ENCODE measurements at places on chromosomes 3 and 15.

GRCh38 chr3:61938878-61939549, 377.6 kb downstream of the PTPRG start:
- no peak for DNase-seq

- DNase-seq, result no peak
These were observed at the start of gene FAM131A for GRCh38 chr3:184337399-184337714. TSS of gene FAM131A (plus strand) at chr3:184337600. CDS start at chr3:184337631, 31 bp downstream.

DNA sequence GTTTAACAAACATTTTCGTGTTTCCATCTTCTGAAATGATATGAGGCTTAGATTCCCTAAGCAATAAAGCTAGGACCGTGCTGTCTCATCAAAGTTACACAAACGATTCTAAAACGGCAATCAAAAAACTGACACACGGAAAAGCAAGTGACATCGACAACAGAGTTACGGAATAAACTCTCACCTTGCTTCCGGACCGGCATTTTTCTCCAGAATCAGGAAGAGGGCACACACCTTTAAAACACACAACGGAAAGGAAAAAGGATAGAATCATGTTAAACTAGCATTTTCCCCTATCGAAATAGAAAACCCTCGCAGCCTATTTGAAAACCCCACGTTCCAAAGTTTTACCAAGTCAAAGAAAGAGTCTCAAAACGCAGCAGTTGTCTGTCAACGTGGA, 1.4 kb downstream of the DLG1 start:
- no peak for DNase-seq

GRCh38 chr3:105367063-105367405, 325 bp downstream of the ALCAM start:
- peak; percentile 48 for DNase-seq

GRCh38 chr3:21062831-21063294, 688.1 kb downstream of the ZNF385D start:
- DNase-seq, result no peak

GRCh38 chr3:169137943-169138342, 525.6 kb downstream of the MECOM start:
- DNase-seq, result no peak

GRCh38 chr3:50415061-50415460, 55.7 kb upstream of the TMEM115 start:
- DNase-seq, result no peak

- no peak for DNase-seq
These were observed 70.4 kb downstream of the KLF13 start for GRCh38 chr15:31396881-31397560.

DNA sequence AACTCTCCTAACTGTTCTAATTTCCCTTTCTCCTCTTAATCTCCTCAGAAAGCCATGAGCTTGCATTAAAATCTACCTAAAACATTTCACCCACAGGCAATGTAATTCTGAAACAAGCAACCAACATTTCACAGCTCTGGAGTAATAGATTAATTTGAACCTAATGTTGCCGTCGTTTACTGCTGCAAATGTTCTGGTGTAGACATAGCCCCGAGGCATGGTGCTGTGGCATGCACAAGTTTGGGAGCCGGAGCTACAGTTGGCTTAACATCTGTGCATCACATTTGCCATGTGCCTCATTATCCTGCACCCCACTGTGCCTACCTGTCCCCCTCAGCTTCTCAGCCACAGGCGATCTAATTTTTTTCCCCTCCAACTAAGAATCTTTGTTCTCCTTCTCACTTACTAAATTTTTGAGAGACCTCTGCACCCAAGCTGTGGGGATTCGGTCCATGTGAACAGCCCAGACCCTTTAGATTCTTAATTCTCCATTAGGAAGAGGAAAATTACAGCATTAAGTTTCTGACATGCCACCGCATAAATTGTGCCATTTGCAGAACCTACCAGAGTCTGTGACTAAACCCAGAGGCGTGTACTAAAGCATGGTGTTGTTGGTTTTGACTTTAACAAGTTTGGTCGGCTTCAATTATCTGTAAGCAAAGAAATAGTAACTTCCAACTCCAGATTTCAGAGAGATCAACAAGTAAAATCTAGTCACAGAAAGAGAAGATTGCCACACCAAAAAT, 419.2 kb downstream of the MECOM start:
- no peak for DNase-seq

DNA sequence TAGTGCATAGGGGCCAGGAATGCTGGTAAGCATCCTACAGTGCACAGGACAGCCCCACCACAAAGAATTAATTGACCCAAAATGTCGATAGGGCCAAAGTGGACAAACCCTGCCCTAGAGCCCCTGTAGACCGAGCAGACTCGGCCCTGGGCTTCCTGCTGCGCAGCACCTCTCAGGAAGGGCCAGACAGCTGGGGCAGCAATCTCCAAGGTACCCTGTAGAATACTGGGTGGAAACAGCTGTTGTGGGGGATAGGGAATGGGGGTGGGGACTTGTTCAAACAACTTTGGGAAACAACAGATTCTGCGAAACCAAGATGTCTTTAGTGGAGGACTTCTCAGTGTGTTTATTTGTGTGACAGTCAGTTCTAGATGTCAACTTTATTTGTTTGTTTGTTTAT, 67.1 kb downstream of the MRPL46 start:
- no peak for DNase-seq

DNA sequence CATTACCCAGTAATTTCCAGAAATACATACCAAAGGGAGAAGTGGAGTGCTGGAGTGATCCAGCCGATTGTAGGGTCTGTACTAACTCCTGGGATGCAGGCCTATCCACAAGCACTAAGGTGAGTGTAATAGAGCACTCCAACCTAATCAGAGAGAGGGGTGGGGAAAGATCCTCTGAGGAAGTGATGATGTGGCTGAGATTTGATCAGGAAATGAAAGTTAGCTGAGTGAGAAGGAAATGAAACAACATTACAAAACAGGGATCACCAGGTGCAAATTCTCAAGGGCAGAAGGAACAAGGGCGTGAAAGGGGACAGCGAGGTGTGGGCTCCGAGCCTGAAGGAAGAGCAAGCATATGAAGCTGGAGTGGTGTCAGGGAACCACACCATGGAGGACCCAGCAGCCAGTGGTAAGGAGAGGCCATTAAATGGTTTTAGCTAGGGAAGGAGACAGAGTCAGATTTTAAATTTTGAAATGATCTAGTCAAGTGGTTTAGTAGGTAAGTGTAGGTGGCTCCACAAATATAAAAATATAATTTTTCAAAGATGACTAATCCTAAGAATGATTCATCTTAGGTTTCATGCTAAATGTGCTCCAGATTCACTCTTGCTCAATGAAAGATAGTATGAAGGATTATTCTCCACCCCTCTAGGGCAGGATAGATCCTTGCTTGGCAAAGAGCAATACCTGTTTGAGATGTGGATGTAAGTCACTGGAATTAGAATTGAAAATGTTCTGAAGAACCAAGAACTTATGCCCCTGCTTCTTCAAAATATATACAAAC, 348.7 kb downstream of the TBL1XR1 start:
- no peak for DNase-seq

GRCh38 chr3:156304406-156304805, 184.0 kb downstream of the KCNAB1 start:
- DNase-seq, result no peak

- no peak for DNase-seq
These were observed 130.9 kb upstream of the ALCAM start for GRCh38 chr3:105235785-105236184.

- no peak for DNase-seq
These were observed 65.8 kb downstream of the DTWD1 start for GRCh38 chr15:49686599-49686998.

GRCh38 chr3:49602877-49603411, 48.7 kb downstream of the BSN start:
- peak; percentile 72 for DNase-seq

- no peak for DNase-seq
These were observed 51.7 kb downstream of the GRIP2 start for GRCh38 chr3:14488286-14489041.

DNA sequence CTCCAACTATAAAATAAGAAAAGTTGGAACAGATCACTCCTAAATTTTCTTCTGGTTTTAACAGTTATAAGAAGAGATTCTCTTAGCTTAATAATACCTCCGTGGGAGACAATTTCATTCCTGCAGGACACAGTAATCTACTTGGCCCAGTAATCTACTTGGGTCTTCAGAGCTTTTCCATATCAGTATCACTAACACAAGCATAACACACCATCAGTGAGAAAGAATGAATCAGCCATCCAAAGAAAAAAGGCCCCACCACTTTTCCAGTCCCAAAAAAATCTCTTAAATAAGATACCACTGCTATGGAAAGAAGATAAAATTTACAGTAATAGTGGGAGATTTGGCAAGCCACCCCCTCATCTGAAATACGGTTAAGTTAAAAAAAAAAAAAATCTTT, 20.2 kb downstream of the SIN3A start:
- DNase-seq, result no peak

- DNase-seq, result no peak
These were observed 907 bp upstream of the HERC1 start for GRCh38 chr15:63834500-63835210.

DNA sequence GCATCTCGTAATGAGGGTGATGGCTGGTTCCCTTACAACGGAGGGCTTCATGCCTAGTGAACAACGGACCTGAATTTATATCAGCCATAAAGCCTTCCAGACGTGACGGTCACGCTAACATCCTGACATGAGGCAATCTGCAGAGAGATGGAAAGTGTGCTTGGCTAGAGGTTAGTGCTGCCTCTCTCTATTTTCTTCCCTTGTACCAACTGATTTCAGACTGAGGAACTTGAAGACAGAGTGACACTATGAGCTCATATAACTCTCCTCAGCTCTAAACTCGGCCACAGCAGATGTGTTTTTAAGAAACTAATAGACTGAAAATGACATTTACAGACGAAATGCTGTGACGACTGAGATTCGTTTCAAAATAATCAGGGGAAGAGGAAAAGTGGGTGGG, 122.4 kb downstream of the XXYLT1 start:
- no peak for DNase-seq

DNA sequence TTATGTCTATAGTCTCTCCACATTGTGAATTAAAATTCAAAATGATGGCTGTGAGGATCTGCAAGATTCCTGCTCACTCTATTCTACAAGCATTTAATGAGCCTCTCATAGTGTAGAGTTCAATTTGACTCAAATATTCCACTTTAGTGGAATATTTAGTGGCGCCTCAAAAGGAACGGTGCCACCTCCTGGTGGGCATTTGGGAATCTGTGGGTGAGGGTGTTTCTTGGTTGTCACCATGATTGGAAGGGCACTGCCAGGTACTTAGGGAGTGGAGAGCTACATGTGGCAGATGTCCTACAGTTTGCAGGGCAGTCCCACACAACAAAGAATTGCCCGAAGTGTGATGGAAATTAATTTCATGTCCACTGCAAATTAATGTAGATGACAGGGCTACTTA, 21.5 kb upstream of the KCNMB3 start:
- no peak for DNase-seq

DNA sequence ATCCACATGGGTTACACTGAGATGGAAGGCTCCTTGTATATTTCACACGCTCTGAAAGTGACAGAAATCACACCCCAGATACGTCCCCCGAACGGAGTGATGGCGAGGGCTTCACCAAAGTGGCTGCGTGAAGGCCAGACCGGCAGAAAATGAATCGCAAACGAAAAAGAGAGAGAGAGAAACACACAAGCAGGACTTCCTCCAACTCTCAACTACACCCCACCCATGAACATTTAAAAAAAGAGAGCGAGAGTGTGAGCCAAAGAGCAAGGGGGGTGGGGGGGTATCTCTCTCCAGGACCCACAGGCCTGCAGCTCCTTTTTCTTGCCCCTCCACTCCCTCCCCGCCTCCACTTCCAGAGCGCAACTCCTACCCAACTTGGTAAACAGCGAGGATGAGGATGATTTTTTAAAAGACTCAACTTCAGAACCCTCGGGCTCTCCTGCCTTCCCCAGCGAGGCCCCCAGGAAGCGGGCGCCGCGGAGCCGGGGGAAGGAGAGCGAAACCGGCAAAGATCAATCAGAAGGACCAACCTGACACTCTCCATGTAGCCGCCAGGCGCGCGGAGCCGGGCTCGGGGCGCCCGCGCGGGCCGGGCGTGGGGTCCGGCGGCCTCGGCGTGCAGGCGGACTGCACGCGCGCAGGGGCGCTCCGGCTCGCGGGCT, 519.1 kb downstream of the FOXP1 start:
- peak; percentile 73 for DNase-seq

DNA sequence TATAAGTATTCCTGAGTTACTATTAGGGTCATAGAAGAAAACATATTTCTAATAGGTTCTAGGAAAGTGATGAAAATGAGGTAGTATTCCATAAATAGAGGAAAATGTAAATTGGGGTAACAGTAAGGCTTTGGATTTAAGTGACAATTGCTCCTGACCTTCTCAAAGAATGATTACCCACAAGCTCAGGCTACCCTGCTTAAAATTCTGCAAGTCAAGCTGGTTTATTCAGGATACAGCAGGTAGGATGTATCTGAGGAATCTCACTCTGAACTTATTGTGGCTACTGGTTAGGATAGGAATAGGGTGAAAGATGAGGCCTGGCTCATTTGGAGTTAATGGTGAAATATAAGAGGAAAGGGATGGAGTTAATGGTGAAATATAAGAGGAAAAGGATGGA, 67.7 kb downstream of the CD200R1L start:
- no peak for DNase-seq

- no peak for DNase-seq
These were observed 322.6 kb upstream of the NECTIN3 start for GRCh38 chr3:110749006-110749405.

DNA sequence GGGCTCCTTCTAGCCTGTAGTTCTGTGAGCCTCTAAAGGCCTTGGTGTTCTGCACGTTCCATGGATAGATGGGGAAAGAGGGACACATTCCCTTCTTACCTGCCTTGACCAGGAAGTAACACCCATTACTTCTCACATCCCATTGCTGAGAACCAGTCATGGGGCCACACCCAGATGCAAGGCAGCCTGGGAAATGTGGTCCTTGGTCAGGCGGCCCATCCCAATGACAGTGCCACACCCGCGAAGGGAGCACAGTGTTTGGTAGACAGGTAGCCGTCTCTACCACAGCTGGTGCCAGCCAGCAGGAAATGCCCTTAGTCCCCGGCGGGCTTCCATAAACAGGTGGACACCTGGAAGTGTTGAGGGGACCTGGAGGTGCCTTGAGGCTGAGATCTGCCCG, 23.2 kb upstream of the LCTL start:
- DNase-seq, result no peak

GRCh38 chr3:192011137-192011536, 550.2 kb downstream of the PYDC2 start:
- DNase-seq, result no peak
